Endothelial cell (in vitro differentiated cells): ENCODE measurements at places on chromosomes 11 and 22. TPM values are rescaled to one million over a fixed set of nuclear protein-coding genes. Genes with fewer than 3 reads are reported as not detected.

DNA sequence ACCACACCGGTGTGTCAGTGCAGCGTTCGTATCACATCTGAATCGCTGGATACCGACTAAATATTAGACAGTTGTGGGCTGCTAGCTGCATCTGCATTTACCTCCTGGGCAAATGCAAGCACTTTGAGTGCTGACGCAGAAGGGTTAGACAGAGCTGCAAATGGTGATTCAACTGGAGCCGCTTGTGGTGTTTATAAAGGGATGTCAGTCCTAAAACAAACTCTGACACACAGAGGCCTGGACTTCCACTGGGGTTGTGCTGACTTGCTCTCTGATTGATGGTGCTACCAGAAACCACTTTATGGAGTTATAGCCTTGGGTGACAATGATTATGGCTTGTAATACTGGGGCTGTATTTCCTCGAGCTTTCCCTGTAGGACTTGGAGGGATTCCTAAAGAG, 374.4 kb downstream of the NTM start:
- H3K4me3 ChIP-seq: no peak overlapping the region
- no peak for DNase-seq
- peaks cover 1% of the 10 kb centered on the region for H3K27me3 ChIP-seq
- H3K4me1 ChIP-seq: no peaks in the 10 kb centered on the region
- no peak overlapping the region for H3K27ac ChIP-seq
- no peaks in the 10 kb centered on the region for H3K36me3 ChIP-seq

GRCh38 chr11:123006860-123007542, 25.4 kb upstream of the BSX start:
- H3K27me3 ChIP-seq: no peaks in the 10 kb centered on the region
- no peaks in the 10 kb centered on the region for H3K4me1 ChIP-seq
- DNase-seq: no peak
- H3K4me3 ChIP-seq: no peak overlapping the region

GRCh38 chr22:41532908-41533825, 11.1 kb downstream of the POLR3H start:
- H3K4me1 ChIP-seq: no peaks in the 10 kb centered on the region
- H3K36me3 ChIP-seq: peaks cover 15% of the 10 kb centered on the region

DNA sequence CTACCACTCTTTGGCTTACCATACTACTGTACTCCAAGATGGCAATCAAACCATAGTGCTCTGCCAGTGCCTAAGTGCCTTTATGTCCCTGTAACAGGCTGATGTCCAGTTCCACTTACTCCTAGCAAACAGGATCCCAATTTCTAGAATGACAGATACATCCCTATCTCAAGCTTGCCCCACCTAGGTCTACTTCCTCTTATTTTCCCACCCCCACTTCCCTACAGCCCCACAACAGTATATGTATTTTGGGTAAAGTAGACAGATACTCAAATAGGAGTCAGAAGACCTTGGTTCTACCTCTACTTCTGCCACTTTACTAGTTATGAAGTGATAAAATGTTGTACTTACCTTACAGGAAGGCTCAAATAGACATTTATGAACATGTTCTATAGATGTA, 24.1 kb downstream of the SIK3 start:
- no peak overlapping the region for H3K4me3 ChIP-seq
- no peaks in the 10 kb centered on the region for H3K36me3 ChIP-seq
- H3K27me3 ChIP-seq: no peaks in the 10 kb centered on the region

DNA sequence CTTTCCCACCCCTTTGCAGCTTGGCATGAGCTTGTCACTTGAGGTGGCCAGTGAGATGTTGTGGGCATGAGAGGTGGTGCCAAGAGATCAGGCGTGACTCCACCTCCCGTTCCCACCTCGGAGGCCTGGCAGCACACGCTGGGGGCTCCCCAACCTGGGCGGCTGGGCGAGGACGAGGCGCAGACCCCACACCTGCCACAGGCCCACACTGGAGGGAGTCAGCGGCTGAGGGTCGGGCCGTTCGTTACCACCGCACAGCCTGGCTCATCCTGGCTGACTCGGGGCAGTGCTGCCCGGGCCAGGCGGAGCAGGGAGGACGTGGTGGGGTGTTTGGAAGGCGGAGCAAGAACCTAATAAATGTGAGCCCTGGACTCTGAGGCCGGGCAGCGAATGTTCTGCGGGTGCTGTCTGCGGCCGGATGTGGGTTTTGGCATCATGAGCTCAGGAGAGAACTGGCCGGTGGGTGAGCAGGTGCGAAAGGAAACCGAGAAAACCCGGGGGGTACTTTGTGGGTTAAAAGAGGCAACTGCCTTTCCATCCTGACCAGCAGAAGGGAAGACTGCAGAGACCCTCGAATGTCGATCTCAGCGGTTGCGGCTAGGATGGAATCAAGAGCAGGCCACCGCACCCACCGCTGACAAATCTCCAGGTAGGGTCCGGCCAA, 10.2 kb upstream of the IFITM3 start:
- no peaks in the 10 kb centered on the region for H3K27me3 ChIP-seq
- H3K27ac ChIP-seq: no peak overlapping the region
- H3K4me3 ChIP-seq: peak overlapping the region; percentile 11
- no peaks in the 10 kb centered on the region for H3K36me3 ChIP-seq
- H3K4me1 ChIP-seq: peaks cover 41% of the 10 kb centered on the region

GRCh38 chr22:50238755-50239154, 6.1 kb downstream of the TUBGCP6 start:
- DNase-seq: no peak
- no peak overlapping the region for H3K4me3 ChIP-seq
- peaks cover 17% of the 10 kb centered on the region for H3K36me3 ChIP-seq
- H3K27me3 ChIP-seq: peaks cover 9% of the 10 kb centered on the region
- peaks cover 14% of the 10 kb centered on the region for H3K4me1 ChIP-seq

GRCh38 chr11:124441519-124441918, 4.0 kb downstream of the OR8B8 start:
- H3K27ac ChIP-seq: no peak overlapping the region
- H3K4me3 ChIP-seq: no peak overlapping the region
- H3K36me3 ChIP-seq: no peaks in the 10 kb centered on the region
- peaks cover 14% of the 10 kb centered on the region for H3K4me1 ChIP-seq
- peaks cover 3% of the 10 kb centered on the region for H3K27me3 ChIP-seq
- no peak for DNase-seq

- no peak overlapping the region for H3K4me3 ChIP-seq
- H3K27ac ChIP-seq: no peak overlapping the region
- no peaks in the 10 kb centered on the region for H3K36me3 ChIP-seq
- no peak for DNase-seq
- H3K27me3 ChIP-seq: peaks cover 5% of the 10 kb centered on the region
Observed at GRCh38 chr11:64484191-64485022, 106.6 kb upstream of the SLC22A12 start.

DNA sequence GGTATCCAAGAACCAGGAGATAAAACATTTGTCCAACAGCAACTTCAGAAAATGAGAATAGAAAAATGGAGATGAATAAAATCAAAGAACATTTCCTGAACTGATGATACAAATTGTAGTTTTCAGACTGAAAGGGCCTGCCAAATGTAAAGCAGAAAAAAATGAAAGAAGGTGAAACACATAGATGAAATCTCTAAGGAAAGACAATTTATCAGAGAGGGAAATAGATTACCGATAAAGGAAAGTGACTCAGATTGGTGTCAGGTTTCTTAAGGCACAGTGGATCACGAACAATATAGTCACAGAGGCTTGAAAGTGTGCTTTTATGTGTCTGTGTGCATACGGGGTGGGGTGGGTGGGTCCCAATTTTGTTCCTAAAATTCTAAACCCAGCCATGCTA, 4.1 kb upstream of the STT3A start:
- peaks cover 14% of the 10 kb centered on the region for H3K4me1 ChIP-seq
- H3K36me3 ChIP-seq: peaks cover 17% of the 10 kb centered on the region
- peak overlapping the region; percentile 12 for H3K27ac ChIP-seq
- no peak overlapping the region for H3K4me3 ChIP-seq

- H3K4me1 ChIP-seq: peaks cover 5% of the 10 kb centered on the region
- no peak for DNase-seq
- H3K36me3 ChIP-seq: no peaks in the 10 kb centered on the region
- no peak overlapping the region for H3K4me3 ChIP-seq
- H3K27me3 ChIP-seq: peaks cover 3% of the 10 kb centered on the region
- no peak overlapping the region for H3K27ac ChIP-seq
Observed at GRCh38 chr22:44786610-44787009, 34.2 kb downstream of the ARHGAP8 start.

GRCh38 chr11:66523611-66524010, 13.2 kb downstream of the BBS1 start:
- H3K27ac ChIP-seq: no peak overlapping the region
- DNase-seq: no peak
- H3K36me3 ChIP-seq: peaks cover 25% of the 10 kb centered on the region
- H3K4me3 ChIP-seq: no peak overlapping the region

GRCh38 chr11:107856981-107857517, 1.5 kb downstream of the SLC35F2 start:
- H3K27ac ChIP-seq: no peak overlapping the region
- H3K4me1 ChIP-seq: peaks cover 11% of the 10 kb centered on the region
- DNase-seq: no peak
- peaks cover 3% of the 10 kb centered on the region for H3K27me3 ChIP-seq
- no peak overlapping the region for H3K4me3 ChIP-seq

- peak overlapping the region; percentile 33 for H3K4me3 ChIP-seq
- H3K27ac ChIP-seq: no peak overlapping the region
- H3K4me1 ChIP-seq: peaks cover 25% of the 10 kb centered on the region
Observed at GRCh38 chr11:61972672-61973475, 5.4 kb upstream of the FTH1 start.

- no peak overlapping the region for H3K27ac ChIP-seq
- H3K4me3 ChIP-seq: no peak overlapping the region
- no peaks in the 10 kb centered on the region for H3K4me1 ChIP-seq
- no peaks in the 10 kb centered on the region for H3K36me3 ChIP-seq
Observed at GRCh38 chr11:26731084-26731456, 9.2 kb upstream of the SLC5A12 start.

DNA sequence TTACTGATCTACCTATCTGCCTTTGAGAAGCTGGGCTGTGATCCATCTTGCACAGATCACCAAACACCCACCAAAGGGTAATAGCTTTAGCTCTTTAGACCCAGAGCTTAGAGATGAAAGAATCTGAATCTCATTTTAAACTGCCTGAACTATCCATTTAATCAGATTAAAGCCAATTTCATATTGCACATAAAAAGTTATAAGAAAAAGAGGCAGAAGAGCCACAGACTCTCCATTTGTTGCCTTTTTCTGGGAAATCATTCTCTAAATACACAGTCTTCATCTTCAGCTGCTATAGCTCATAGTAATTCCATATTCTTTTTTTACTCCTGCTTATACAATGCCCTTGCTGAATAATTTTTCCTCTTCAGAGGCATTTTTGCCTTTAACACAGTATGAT, 271.2 kb downstream of the DLG2 start:
- H3K36me3 ChIP-seq: no peaks in the 10 kb centered on the region
- no peak for DNase-seq
- peaks cover 16% of the 10 kb centered on the region for H3K4me1 ChIP-seq
- no peaks in the 10 kb centered on the region for H3K27me3 ChIP-seq
- no peak overlapping the region for H3K27ac ChIP-seq
- H3K4me3 ChIP-seq: no peak overlapping the region

GRCh38 chr11:104333977-104334376, 170.0 kb upstream of the PDGFD start:
- no peak overlapping the region for H3K4me3 ChIP-seq
- peak; percentile 12 for DNase-seq

DNA sequence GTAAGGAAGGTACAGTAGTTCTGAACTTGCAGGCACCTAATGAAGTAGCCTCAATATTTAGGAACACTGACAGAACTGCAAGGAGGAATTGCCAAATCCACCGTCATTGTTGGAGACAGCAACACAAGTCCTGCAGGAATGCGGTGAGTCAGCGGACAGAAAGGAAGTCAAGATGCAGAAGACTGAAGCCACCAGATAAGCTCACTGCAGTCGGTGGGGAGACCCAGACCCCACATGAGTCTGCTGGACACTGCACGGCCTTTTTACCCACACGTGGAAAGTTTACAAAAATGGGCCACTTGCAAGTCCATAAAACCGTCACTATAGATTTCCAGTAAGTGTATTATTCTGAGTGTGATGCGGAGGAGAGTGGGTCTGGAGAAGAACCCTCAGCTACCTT, 1471.6 kb downstream of the TBC1D22A start:
- DNase-seq: no peak
- H3K4me1 ChIP-seq: no peaks in the 10 kb centered on the region
- no peak overlapping the region for H3K4me3 ChIP-seq

DNA sequence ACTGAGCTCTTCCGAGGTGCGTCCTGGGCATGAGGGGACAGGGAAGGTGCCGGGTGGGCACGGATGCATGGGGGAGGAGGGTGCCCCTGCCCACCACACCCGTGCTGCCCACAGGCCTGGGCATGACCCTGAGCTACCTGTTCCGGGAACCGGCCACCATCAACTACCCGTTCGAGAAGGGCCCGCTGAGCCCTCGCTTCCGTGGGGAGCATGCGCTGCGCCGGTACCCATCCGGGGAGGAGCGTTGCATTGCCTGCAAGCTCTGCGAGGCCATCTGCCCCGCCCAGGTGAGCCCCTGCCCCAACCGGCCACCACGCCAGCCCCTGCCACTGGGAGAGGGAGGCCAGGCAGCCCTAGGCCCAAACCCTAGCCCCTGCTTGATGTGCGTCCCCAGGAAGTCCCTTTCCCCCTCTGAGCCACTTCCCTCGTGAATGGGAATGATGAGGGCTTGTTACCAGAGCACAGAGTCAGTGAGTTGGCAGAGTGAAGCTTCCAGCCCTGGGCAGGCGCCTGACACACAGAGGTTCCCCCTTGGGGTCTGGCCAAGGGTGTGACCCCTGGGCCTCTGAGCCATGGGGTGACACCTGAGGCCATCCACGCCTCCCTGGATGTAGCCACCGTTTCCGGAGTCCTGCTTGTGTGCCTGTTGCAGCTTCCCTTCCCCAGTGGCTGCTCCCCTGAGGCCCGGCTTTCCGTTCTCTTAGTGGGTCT, 2.7 kb downstream of the NDUFS8 start:
- DNase-seq: no peak
- H3K4me1 ChIP-seq: peaks cover 28% of the 10 kb centered on the region
- no peaks in the 10 kb centered on the region for H3K36me3 ChIP-seq
- peaks cover 16% of the 10 kb centered on the region for H3K27me3 ChIP-seq
- no peak overlapping the region for H3K27ac ChIP-seq

DNA sequence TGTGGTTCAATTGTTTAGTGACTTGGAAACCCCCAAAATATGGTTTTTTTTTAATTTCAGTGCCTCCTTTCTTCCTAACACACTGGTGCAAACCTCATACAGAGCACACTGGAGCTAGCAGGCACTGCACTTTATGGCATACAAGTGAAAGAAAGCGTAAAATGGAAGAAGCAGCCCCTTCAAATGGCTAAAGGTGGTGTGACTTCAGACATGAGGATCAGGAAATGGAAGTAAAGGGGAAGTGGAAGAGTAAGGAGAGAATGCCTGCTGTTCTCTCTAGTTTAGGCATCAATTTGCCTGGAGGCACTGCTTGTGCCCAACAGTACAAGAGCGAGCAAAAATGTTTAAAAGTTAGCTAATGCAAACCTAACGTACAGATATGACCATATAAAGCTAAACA, 5.7 kb downstream of the RSF1 start:
- H3K36me3 ChIP-seq: peaks cover 21% of the 10 kb centered on the region
- no peaks in the 10 kb centered on the region for H3K27me3 ChIP-seq
- DNase-seq: no peak

MIAT gene
- total RNA-seq: 1.2 TPM

AQP11 gene
- 0.33 TPM for total RNA-seq

SAA2 gene
- total RNA-seq: not detected

P2RY6 gene
- total RNA-seq: 0.74 TPM

HOATZ gene
- not detected for total RNA-seq

ANGPTL5 gene
- not detected for total RNA-seq
